Stimulated activated CD4-positive, alpha-beta T cell treated with anti-CD3 and anti-CD28 coated beads, Interleukin-15, amount 100 ng/mL, for 24 hours (primary cell): ENCODE measurements at places on chromosomes 13 and 19.

- no peak for DNase-seq
Observed at GRCh38 chr13:39945226-39945625, 289.8 kb downstream of the COG6 start.

GRCh38 chr19:9321338-9321737 is 2.6 kb upstream of the ZNF559 start:
- DNase-seq = no peak

DNA sequence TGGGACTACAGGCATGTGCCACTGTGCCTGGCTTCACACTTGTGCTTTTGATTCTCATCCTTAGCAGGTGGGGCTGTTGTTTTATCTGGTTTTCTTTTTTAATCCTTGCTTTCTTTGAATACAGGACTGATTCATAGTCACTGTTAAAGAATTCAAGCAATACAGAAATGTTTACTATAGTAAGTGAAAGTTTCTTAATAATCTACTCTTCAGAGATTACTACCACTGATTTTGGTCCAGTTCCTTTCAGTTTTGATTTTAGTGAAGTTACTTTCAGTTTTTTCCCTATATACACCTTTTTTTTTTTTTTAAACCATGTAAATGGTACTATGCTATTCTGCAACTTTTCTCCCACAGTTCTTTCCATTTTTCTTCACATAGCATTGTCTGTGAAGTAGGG is 53.6 kb downstream of the GATAD2A start:
- DNase-seq = no peak

DNA sequence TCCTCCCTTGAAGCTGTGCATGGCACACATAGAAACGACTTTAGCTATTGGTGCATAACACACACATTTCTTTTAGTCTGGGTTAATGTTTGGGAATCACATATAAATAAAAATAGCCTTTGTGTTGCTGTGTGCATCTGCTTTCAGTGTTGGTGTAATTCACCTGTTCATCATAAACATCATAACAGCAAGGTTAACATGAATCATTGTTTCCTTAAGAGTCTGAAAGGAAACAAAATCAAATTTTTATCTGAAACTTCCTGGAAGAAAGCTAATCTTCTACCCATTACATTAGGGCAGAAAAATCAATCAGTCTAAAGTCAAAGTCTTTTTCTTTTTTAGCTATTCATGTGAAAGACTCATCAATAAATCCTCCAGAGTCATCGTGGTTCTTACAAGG is 35.0 kb upstream of the TNFSF11 start:
- no peak for DNase-seq

DNA sequence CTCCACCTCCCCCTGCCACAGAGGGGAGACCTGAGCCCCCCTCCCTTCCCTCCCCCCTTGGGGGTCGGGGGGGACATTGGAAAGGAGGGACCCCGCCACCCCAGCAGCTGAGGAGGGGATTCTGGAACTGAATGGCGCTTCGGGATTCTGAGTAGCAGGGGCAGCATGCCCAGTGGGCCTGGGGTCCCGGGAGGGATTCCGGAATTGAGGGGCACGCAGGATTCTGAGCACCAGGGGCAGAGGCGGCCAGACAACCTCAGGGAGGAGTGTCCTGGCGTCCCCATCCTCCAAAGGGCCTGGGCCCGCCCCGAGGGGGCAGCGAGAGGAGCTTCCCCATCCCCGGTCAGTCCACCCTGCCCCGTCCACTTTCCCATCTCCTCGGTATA is 2.4 kb upstream of the APOE start:
- no peak for DNase-seq
